ENCODE measurements at places on chromosomes 5 and 9. TPM values are rescaled to one million over a fixed set of nuclear protein-coding genes. Genes with fewer than 3 reads are reported as not detected.

DNA sequence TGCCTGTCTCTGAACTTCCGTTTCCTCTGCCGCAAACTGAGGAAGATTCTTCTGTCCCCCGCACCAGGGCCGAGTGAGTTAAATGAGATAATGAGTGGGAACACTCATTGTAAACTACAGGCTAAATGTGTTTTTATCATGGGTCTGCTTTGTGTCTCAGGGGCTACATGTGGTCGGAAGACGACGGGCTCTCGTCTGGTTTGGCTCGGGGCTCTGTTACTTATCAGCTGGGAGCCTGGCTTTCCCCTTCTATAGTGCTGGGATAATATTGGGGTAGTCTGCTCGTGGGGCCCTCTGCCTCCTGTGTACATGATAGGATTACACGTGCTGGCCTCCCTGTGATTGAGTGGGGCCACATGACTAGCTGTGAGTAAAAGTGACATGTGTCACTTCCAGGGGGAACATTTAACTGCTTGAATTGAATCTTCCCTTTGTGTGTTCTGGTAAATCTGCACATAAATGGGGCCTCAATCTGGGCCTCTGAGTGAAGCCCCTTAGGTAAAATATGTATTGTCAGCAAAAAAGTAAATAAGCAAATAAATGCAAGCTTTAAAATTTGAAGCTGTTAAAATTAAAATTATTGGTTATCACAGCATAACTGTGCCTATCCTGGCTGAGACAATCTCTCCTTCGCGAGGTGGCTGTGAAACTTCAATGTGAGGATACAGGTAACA, 86.9 kb upstream of the SH3PXD2B start:
- peak; percentile 4 for DNase-seq

TAF11L11 gene
- not detected for total RNA-seq

DNA sequence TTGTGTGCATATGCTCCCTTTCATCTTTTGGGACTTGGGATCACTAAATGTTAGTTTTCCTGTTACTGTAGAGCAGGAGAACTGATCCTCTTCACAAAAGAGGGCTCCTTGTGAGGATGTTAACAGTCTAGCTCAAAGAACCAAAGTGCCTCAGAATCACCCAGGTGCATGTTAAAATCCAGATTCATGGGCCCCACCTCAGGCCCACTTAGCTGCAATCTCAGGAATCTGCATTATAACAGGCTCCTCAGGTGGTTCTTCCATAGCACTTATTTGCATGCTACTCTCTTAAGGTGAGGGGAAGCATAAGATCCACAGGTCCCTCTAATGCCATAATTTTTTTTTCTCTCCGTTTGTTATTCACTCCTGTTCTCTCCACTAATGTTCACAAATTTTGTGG, 14.8 kb upstream of the MEF2C start:
- DNase-seq, result no peak

DNA sequence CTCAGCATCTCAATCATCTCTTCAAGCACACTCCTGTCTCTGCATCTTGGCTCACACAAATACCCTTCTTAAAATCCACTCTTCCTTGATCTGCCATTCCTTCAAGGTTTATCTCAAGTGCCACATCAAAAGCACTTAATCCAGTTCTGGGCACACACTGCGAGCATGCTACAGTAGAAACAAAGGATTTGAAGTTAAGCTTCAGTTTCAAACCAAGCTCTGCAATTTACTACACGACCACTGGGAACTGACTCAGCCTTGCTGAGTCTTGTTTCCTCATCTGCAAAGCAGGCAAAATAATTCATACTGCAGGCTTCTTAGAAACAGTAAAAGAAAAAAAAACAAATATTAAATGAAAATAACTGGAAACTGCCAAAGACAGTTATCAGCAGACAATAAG, 50.5 kb upstream of the CTNNAL1 start:
- no peak for DNase-seq

FOXD4L5 gene
- total RNA-seq, result 0.29 TPM

DNA sequence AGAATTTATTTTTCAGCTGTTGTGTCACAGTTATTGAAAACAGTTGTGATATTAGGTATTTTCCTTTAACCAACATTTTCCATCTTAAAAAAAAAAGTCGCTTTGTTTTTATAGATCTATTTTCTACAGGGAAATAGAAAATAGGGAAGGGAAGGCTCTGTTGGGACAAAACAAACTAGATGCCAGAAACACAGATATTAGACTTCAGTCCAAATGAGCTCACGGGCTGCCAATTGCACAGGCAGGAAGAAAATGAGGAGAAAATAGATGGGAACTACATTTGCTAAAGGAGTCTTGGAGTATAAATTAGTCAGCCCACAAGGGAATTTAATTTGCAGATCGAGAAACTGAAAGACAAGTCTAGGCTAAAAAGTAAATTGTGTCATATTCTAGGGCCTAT, 21.4 kb upstream of the ISOC1 start:
- no peak for DNase-seq

PCDHA5 gene
- 4.4 TPM for total RNA-seq

DNA sequence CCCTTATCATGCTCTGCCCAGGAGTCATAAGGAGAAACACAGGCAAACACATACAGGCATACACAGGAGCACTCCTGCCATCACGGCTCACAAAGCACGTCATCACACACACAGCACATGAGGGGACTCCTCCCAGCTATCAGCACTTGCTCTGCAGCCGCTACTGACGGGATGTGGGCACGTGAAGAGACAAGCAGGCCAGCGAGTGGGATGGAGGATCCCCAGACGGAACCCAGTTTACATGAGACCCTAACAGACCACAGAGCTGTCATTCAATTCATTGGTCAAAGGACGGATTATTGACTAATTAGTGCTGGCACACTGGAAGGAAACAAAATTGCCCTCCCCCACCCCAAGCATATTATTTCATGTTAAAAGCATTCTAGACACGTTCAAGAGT, 53.6 kb downstream of the SEMA4D start:
- no peak for DNase-seq

GRCh38 chr9:84151640-84152039, 171.0 kb downstream of the RMI1 start:
- no peak for DNase-seq

PCDHB12 gene
- 7.2 TPM for total RNA-seq

DNA sequence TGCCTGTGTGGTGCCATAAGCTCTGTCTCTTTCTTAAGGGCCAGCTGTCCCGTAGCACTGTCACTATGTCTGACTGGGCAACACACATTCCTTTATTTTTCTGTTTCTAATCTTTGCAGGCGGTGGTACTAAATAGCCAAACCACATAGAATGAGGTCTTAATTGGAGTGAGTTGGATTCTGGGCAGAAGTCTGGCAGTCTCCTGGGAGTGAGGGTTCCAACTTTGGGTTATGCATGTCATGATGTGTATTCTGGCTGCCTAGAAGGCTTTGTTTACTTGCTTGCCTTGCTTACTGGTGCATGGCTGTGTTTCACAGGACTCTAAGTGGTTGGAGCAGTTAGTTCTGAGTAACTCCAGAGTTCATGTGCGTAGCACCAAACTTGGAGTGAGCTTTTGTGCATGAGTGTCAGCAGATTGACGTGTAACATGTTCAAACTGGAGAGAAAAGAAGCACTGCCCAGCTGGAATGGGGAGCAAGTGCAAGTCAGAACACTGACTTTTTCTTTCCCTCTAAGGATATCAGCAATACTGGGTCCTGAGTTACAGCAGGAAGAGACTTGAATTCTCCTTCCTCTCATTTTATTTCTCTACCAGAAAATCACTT, 185.8 kb downstream of the PCSK1 start:
- no peak for DNase-seq

GRCh38 chr5:64794053-64794770, 25.5 kb downstream of the CWC27 start:
- DNase-seq, result no peak

GRCh38 chr5:76757049-76757448, 41.1 kb downstream of the F2R start:
- DNase-seq, result no peak

GRCh38 chr9:115182264-115182663, 64.3 kb upstream of the TNC start:
- no peak for DNase-seq

DNA sequence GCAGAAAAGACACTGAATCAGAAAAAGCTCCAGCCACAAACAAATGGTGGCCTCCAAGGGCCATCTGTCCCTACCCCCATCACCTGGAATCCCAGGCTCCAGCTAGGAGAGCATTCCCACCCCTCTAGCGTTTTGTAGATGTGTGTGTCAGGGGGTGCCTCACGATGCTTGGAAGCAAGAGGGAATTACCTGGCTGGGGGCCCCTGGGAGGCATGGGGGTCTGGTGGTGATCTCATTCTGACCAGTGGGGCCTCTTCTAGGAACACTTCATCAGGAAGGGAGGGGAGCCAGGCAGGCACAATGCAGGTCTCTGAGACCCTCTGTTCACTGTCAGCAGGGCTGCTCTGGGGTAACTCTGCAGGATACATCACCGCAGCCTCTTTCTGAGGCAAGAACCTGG, 6.0 kb downstream of the SHROOM1 start:
- no peak for DNase-seq

LCNL1 gene
- total RNA-seq, result not detected

DNA sequence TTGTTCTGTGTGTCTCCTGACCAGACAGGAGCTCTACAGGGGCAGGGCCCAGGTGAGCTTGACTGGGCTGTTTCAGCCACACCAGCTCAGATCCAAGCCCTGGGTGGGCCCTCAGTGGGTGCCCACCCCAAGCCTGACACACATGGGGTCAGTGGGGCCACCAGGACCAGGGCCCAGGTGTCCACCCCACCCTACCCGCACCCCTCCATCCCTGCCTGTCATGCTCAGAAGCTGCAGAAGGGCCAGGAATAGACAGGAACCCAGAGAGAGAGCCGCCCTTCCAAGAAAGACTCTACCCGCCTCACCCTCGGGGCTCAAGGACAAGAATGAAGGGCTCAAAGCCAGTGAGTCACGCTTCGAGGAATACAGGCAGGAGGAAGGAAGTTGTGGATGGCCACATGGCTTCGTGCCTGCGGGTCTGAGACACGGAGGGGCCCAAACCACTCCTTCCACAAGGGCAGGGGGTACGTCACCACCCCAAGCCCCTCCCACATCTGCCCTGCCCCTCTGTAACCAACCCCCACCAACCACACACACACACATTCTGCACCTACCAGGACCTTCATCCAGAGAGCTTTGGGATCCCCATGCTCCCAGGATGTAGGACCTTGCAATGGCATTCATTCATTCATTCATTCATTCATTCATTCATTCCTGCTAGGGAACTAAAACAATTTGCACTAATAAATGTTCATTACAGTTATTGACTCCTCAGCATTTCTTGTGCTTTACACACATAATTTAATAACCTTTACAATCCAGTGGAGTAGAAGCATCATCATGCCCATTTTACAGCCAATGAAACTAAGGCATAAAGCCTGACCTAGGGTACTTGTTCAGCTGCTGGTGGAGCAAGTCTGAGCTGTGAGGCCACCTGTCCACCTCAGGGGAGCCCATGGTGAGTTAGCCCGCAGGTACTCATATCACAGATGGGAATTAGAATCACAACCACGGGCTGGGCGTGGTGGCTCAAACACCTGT, 55.9 kb upstream of the STXBP1 start:
- DNase-seq, result no peak

SLC12A7 gene
- 76.3 TPM for total RNA-seq

GRCh38 chr5:9707732-9708462, 77.7 kb upstream of the TAS2R1 start:
- DNase-seq, result no peak

- DNase-seq, result no peak
Measured at GRCh38 chr9:71363286-71363961, 242.0 kb upstream of the TRPM3 start.

CAVIN4 gene
- 14.5 TPM for total RNA-seq

SMIM33 gene
- not detected for total RNA-seq
